ENCODE measurements at places on chromosomes 6 and 20. TPM values are rescaled to one million over a fixed set of nuclear protein-coding genes. Genes with fewer than 3 reads are reported as not detected.

The AGPAT1 gene
- polyA plus RNA-seq: 42.9 TPM

The LRRN4 gene
- not detected for polyA plus RNA-seq

The KLC4 gene
- polyA plus RNA-seq: 34.6 TPM

The YTHDF1 gene
- polyA plus RNA-seq: 22.2 TPM

The NKX2-4 gene
- polyA plus RNA-seq: not detected

The KCNK16 gene
- not detected for polyA plus RNA-seq

The PRND gene
- not detected for polyA plus RNA-seq

The CDSN gene
- not detected for polyA plus RNA-seq

The ABHD16B gene
- 0.38 TPM for polyA plus RNA-seq

All from aorta (tissue), 5 donors.